Lung (tissue), 17 donors: ENCODE measurements at places on chromosomes 1 and 21. TPM values are rescaled to one million over a fixed set of nuclear protein-coding genes. Genes with fewer than 3 reads are reported as not detected.

HES3 gene
- polyA plus RNA-seq: not detected

DNA sequence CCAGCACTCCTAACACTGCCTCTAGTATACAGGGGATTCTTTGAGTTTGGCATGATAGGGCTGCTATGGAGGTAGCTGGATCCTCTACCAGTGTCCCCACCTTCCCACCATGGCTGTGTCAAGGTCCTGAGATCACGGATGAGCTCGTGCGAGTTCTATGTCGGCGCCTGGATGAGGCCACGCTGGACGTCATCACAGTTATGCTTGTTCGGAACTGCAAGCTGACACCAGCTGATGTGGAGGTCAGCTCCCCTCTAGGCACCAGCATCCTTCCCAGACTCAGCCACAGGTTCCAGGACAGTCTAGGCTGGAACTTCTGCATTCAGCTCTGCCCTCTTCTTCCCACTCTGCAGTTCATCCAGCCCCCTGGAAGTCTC lies 15.2 kb downstream of the HYI start:
- no peak overlapping the region for H3K27ac ChIP-seq
- peaks cover 3% of the 10 kb centered on the region for H3K4me1 ChIP-seq
- no peak for DNase-seq
- H3K36me3 ChIP-seq: peaks cover 56% of the 10 kb centered on the region
- no peak overlapping the region for H3K4me3 ChIP-seq
- no peaks in the 10 kb centered on the region for H3K27me3 ChIP-seq

REN gene
- polyA plus RNA-seq: 0.31 TPM

DNA sequence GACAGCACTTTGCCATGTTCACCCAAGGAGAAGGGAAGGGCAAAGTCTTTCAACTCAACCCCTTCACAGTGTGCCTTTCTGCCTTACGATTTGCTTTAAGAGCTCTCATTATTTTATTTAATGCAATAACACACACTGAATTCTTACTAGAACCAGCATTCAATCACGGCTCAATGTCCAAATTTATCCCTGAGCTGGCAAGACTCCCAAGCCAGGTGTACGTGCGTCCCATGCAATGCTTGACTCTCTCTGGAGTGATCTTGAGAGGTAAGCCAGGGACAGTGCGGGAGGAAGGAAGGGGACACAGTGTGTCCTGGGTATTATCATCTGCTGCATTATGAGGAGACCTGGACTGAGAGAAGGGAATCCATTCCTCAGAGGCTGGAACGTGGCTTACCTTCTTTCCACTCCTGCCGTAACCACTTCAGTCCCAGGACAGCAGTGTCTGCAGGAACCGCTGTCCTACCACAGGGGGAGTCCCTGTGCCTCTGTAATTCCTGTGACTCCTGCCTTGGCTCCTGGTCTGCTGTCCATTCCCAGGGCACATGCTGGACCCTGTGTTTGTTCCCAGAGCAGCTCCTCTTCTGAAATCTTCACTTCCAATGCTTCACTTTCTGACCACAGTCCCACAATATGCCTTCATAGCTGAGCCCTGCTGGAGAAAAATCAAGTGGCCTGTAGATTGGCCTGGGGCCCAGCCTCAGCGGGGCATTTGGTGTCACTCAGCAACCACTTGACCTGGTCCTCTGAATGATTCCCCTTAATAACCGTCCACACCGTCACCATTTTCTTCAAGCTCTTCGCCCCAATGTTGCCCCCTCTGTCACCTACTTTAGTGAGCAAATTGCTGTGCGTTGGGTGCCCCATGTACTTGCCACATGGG lies 28.6 kb upstream of the STUM start:
- H3K36me3 ChIP-seq: no peaks in the 10 kb centered on the region
- H3K4me3 ChIP-seq: no peak overlapping the region
- DNase-seq: no peak
- H3K27ac ChIP-seq: no peak overlapping the region
- H3K4me1 ChIP-seq: no peaks in the 10 kb centered on the region
- peaks cover 4% of the 10 kb centered on the region for H3K27me3 ChIP-seq

- H3K27me3 ChIP-seq: no peaks in the 10 kb centered on the region
- no peak overlapping the region for H3K27ac ChIP-seq
- no peak overlapping the region for H3K4me3 ChIP-seq
- no peak for DNase-seq
- H3K4me1 ChIP-seq: peaks cover 7% of the 10 kb centered on the region
- H3K36me3 ChIP-seq: no peaks in the 10 kb centered on the region
Observed at GRCh38 chr1:41870076-41870562, 48.6 kb downstream of the HIVEP3 start.

GRCh38 chr1:12529640-12530174 lies 88.3 kb downstream of the DHRS3 start:
- H3K4me3 ChIP-seq: no peak overlapping the region
- H3K4me1 ChIP-seq: peaks cover 6% of the 10 kb centered on the region
- no peak overlapping the region for H3K27ac ChIP-seq
- no peaks in the 10 kb centered on the region for H3K36me3 ChIP-seq
- H3K27me3 ChIP-seq: no peaks in the 10 kb centered on the region
- DNase-seq: no peak

SDHC gene
- polyA plus RNA-seq: 204 TPM

FCN3 gene
- polyA plus RNA-seq: 452 TPM

GRCh38 chr1:49297783-49298182 lies 521.1 kb upstream of the BEND5 start:
- no peak overlapping the region for H3K27ac ChIP-seq
- DNase-seq: no peak
- H3K27me3 ChIP-seq: no peaks in the 10 kb centered on the region

GRCh38 chr1:221991221-221991620 lies 249.3 kb upstream of the DUSP10 start:
- no peaks in the 10 kb centered on the region for H3K27me3 ChIP-seq
- no peak overlapping the region for H3K27ac ChIP-seq
- H3K4me3 ChIP-seq: no peak overlapping the region
- H3K4me1 ChIP-seq: no peaks in the 10 kb centered on the region
- H3K36me3 ChIP-seq: no peaks in the 10 kb centered on the region

- peak; percentile 90 for DNase-seq
- H3K4me1 ChIP-seq: peaks cover 24% of the 10 kb centered on the region
- H3K27ac ChIP-seq: peak overlapping the region; percentile 89
Observed at GRCh38 chr21:34129039-34129891, 55.9 kb downstream of the MRPS6 start.

SNIP1 gene
- polyA plus RNA-seq: 5.4 TPM

PCP4L1 gene
- polyA plus RNA-seq: 6.9 TPM

GRCh38 chr21:45555557-45556301 lies 13.5 kb upstream of the SLC19A1 start:
- peak overlapping the region; percentile 29 for H3K4me3 ChIP-seq
- no peaks in the 10 kb centered on the region for H3K27me3 ChIP-seq
- peaks cover 3% of the 10 kb centered on the region for H3K4me1 ChIP-seq
- H3K27ac ChIP-seq: peak overlapping the region; percentile 26
- H3K36me3 ChIP-seq: no peaks in the 10 kb centered on the region

C1orf53 gene
- polyA plus RNA-seq: 6.7 TPM

DNA sequence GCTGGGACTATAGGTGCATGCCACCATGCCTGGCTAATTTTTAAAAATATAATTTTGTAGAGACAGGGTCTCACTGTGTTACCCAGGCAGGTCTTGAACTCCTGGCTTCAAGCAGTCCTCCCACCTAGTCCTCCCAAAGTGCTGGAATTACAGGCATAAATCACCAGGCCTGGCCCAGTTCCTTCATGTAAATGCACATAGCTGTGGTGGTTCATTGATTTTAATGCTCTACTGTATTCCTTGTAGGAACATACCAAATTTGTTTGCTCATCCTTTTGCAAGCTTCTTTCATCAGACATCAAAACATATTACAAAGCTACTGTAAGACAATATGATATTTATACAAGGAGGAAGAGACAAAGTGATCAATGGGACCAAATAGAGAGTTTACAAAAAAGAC lies 237.5 kb upstream of the ESRRG start:
- no peak overlapping the region for H3K4me3 ChIP-seq
- no peaks in the 10 kb centered on the region for H3K27me3 ChIP-seq
- H3K4me1 ChIP-seq: no peaks in the 10 kb centered on the region
- no peak for DNase-seq
- no peak overlapping the region for H3K27ac ChIP-seq
- no peaks in the 10 kb centered on the region for H3K36me3 ChIP-seq

CASQ2 gene
- 0.50 TPM for polyA plus RNA-seq

- H3K4me3 ChIP-seq: no peak overlapping the region
- H3K27me3 ChIP-seq: no peaks in the 10 kb centered on the region
- H3K4me1 ChIP-seq: no peaks in the 10 kb centered on the region
- H3K36me3 ChIP-seq: no peaks in the 10 kb centered on the region
- DNase-seq: no peak
- no peak overlapping the region for H3K27ac ChIP-seq
Observed at GRCh38 chr1:79059341-79059740, 52.8 kb upstream of the ADGRL4 start.

GRCh38 chr21:44923480-44924084 lies 2.9 kb upstream of the ITGB2 start:
- peaks cover 2% of the 10 kb centered on the region for H3K4me1 ChIP-seq
- no peak for DNase-seq
- H3K27me3 ChIP-seq: peaks cover 23% of the 10 kb centered on the region
- H3K4me3 ChIP-seq: no peak overlapping the region

LAMC1 gene
- polyA plus RNA-seq: 69.2 TPM

AMPD1 gene
- not detected for polyA plus RNA-seq

DNA sequence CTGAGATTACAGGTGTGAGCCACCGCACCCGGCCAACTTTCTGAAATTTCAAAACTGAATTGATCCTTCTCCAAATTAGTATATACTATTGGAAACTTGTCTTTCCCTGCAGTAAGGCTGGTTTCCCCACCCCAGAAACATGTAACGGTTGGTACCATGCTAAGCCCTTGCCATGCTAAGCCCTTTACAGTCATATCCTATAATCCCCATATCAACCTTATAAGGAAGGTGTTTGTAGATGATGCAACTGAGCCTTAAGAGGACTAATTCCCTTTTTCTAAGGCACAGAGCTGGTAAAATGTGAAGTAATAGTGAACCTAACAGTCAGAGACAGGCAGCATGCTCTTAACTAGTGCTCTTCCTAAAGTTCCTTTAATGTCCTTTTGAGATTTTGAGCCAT lies 413.7 kb downstream of the DISC1 start:
- H3K4me1 ChIP-seq: no peaks in the 10 kb centered on the region
- no peaks in the 10 kb centered on the region for H3K27me3 ChIP-seq
- no peaks in the 10 kb centered on the region for H3K36me3 ChIP-seq
- no peak for DNase-seq
- H3K27ac ChIP-seq: no peak overlapping the region

NOS1AP gene
- 0.57 TPM for polyA plus RNA-seq

DNA sequence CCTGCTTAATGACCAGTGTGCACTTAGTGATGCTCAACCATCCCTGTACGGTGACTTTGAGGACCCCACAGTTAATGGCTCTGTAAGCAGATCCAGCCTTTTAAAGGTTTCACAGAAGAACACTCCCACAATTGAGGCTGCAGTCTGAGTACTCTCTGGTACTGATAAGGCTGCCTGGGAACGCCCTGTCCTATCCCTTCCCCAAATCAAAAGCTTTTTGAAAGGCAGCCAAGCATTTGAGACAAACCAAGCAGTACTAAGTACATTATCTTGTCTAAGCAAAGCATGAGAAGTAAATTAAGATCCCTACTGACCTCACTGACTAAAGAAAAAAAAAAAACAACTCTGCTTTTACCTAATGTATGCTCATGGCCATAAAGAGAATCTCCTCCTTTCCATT lies 60.7 kb downstream of the SH3GLB1 start:
- DNase-seq: no peak
- H3K36me3 ChIP-seq: no peaks in the 10 kb centered on the region
- H3K4me1 ChIP-seq: no peaks in the 10 kb centered on the region
- no peak overlapping the region for H3K4me3 ChIP-seq
- no peak overlapping the region for H3K27ac ChIP-seq
- H3K27me3 ChIP-seq: no peaks in the 10 kb centered on the region

DNA sequence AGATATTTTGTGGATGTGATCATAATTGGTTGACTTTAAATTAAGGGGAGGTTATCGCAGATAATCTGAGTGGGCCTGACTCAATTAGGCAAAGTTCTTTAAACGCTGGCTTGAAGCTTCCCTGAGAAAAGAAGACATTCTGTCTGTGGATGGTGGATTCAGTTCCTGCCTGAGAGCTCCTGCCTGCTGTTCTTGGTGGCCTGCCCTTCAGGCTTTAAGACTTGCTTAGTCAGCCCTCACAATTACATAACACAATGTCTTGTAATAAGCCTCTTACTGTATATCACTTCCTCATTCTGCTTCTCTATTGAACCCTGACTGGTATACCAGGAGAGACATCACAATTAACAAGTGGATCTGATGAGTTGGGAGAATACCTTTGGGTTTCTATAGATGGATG lies 50.2 kb downstream of the KCNJ6 start:
- no peak overlapping the region for H3K4me3 ChIP-seq
- H3K4me1 ChIP-seq: no peaks in the 10 kb centered on the region
- DNase-seq: no peak
- H3K27me3 ChIP-seq: peaks cover 3% of the 10 kb centered on the region
- H3K36me3 ChIP-seq: no peaks in the 10 kb centered on the region

GRCh38 chr1:42784946-42785693 lies at the start of gene TMEM269:
Gene TMEM269, plus strand, starts transcription at chr1:42784991. Its CDS starts 4,903 bp downstream, at chr1:42789894.
- no peaks in the 10 kb centered on the region for H3K27me3 ChIP-seq
- peak; percentile 49 for DNase-seq
- H3K4me1 ChIP-seq: peaks cover 11% of the 10 kb centered on the region
- no peak within 1 kb of the TSS for H3K27ac ChIP-seq

MATN1 gene
- polyA plus RNA-seq: 0.18 TPM

DNA sequence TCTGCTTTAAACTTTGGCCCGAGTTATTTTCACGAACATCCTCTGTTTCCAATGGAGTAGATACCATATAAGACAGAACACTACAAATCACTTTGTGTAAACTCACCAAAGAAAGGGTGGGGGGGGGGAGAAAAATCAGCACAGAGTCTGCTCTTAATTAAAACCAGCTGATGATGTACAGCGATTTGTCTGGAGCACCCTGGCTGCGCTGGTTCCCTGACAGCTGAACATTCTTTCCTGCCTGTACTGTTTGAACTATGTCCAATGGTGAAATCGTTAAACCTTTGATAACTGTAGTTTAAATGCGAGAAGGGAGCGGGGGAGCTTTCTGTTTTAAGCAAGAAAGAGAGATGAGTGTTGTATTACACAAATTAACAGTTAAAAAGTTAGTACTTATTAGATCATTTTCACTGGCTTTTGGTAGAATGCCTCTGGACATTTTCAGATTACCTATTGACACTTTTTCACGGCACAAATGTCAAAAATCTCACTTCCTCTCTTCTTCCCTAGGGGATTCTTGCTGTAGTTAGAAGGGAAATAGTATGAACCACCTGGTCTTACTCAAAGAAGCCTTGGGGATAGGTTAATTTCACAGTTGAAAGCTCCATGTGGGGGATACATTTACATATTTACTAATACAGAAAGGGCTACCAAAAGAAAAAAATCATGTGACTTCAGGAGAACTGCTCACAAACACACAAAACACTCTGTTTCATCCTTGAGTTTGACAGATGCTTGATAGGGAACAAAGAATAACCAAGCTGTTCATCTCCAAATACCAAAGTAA lies 140.2 kb upstream of the RUNX1 start:
- H3K36me3 ChIP-seq: peaks cover 1% of the 10 kb centered on the region
- H3K4me1 ChIP-seq: peaks cover 14% of the 10 kb centered on the region
- no peak overlapping the region for H3K4me3 ChIP-seq

DNA sequence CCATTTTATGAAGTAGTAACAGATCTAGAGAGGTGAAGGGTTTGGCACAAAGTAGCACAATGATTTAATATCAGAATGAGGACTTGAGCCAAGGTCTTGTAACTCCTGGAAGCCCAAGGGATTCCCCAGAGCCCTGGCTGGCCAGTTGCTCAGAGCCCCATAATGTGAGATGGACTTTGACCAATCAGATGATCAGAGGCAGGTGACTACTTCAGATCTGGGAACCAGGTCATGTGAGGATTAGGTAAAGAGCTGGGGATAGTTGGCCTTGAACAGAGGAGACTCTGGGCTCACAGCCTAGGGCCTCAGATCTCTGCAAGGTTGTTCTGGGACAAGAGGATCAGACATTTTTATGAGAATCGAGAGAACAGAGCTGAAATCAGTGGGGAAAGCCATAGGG lies 18.9 kb downstream of the SHISAL2A start:
- H3K27me3 ChIP-seq: no peaks in the 10 kb centered on the region
- no peak overlapping the region for H3K4me3 ChIP-seq
- no peaks in the 10 kb centered on the region for H3K4me1 ChIP-seq
- DNase-seq: no peak
